Fibroblast of villous mesenchyme (primary cell): ENCODE measurements at places on chromosomes 5 and 9. TPM values are rescaled to one million over a fixed set of nuclear protein-coding genes. Genes with fewer than 3 reads are reported as not detected.

TMC1 gene
- under 0.01 and 1.3 TPM in 2 replicates for total RNA-seq

SMC2 gene
- 11.6 and 19.0 TPM in 2 replicates for total RNA-seq

PCDHA13 gene
- under 0.01 TPM in 2 replicates for total RNA-seq

QRFP gene
- total RNA-seq = not detected in 2 replicates

TMOD1 gene
- total RNA-seq = 0.43 and 0.97 TPM in 2 replicates

FRMD3 gene
- 0.64 and 0.86 TPM in 2 replicates for total RNA-seq

IFNB1 gene
- total RNA-seq = not detected in 2 replicates
